ENCODE measurements at places on chromosomes 3 and 15.

GRCh38 chr3:11499144-11499543 is 144.6 kb downstream of the VGLL4 start:
- no peak for DNase-seq

DNA sequence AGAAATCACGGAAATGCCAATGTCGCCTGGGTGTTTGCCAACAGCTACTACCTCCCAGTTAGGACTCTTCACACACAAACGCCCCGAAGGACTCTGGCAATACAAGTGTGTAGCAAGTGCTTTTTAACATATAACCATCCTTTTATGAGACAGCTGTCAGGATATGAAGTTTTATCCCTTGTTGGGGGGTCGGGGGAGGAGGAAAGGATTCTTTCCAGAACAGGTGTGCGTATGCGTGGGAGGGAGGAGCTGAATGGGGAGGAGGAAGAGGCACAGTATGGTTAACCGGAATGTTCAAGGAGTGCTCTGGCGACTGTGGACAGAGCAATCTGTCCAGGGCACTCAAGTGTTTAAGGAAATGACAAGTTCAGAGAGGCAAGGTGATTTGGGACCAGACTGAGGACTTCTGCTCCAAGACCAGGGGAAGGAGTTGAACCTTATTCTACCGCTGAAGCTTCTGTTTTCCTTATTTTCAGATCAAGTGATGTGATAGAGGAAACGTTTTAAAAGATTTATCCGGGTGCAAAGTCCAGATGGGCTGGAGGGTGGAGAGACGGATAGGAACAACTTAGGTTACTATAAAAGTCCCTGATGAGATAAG is 1.3 kb downstream of the TSPAN3 start:
- no peak for DNase-seq

- DNase-seq, result no peak
Observed at GRCh38 chr3:99777708-99778107, 40.0 kb upstream of the CMSS1 start.

DNA sequence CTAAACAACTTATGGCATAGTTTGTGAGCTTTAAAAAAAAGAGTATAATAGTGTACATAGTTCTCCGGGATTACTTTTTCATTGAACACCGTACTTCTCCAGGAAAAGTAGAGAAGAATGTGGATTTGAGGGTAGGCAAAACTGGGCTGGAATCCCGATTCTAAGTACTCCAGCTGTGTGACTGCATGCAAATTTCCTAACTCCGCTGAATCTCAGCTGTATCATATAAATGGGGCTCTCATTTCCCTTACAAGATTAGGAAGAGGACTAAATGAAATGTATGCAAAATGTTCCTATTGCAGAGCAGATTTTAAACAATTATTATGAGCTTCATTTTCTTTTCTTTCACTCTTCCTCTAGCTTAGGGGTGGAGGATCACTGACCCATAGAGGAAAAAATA is 70.3 kb upstream of the HERC1 start:
- no peak for DNase-seq

DNA sequence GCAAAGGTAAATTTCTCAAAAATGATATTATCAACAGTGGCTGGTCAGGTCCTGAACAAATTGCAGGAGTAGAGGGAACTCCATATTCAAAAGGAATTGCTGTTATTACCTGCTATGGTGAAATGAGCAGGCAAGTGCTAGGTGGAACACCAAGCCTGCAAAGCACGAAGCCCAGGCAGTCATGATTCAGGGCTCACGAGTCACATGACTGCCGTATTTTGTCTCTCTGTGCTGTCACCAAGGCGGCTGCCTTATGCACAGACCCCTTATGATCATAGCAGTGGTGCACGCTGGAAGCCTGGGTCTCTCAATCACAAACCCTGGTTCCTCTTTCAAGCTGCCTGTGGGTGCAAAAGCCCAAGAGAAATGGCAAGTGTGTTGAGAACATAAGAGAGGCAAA is 24.4 kb downstream of the SLC12A1 start:
- no peak for DNase-seq

- DNase-seq, result no peak
Observed at GRCh38 chr3:38000965-38001455, 10.4 kb downstream of the VILL start.

GRCh38 chr3:5053021-5053831 is 68.9 kb upstream of the ARL8B start:
- no peak for DNase-seq
